ENCODE measurements at places on chromosomes 3 and 15.
A peak's percentile ranks its signal among the peaks of the same experiment; 100 is the strongest.

DNA sequence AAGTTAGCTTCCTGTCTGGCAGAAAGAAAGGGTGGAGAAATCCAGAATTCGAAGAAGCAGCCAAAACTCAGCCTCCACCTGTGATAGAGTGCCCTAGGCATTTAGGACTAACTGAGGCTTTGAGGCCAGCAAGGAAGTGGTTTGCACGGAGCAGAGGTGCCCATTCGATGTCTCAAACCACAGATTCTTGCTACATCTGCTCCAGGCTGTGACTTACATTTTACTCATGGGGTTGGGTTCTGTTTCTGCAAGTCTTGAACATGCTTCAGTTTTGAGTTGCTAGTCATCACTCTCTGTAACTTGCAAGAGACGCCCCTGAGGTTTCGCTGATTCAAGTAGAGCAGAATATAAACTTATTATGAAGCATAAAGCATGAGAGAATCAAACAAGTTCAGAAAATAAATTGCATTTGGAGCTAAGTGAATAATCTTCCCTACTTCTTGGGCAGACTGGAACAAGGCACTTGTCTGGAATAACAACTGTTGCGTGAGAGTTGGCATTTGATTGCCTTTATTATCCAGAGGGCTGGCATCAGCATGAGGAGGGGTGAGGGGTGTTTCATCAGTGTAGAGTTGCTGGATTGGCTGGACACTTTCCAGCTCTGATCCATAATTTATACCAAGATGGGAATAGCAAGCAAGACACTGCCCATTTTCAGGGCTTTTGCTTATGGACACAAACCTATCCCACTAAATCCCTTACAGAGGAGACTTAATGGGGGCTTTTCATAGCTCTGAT, 256.5 kb downstream of the AGBL1 start:
- DNase-seq = no peak

DNA sequence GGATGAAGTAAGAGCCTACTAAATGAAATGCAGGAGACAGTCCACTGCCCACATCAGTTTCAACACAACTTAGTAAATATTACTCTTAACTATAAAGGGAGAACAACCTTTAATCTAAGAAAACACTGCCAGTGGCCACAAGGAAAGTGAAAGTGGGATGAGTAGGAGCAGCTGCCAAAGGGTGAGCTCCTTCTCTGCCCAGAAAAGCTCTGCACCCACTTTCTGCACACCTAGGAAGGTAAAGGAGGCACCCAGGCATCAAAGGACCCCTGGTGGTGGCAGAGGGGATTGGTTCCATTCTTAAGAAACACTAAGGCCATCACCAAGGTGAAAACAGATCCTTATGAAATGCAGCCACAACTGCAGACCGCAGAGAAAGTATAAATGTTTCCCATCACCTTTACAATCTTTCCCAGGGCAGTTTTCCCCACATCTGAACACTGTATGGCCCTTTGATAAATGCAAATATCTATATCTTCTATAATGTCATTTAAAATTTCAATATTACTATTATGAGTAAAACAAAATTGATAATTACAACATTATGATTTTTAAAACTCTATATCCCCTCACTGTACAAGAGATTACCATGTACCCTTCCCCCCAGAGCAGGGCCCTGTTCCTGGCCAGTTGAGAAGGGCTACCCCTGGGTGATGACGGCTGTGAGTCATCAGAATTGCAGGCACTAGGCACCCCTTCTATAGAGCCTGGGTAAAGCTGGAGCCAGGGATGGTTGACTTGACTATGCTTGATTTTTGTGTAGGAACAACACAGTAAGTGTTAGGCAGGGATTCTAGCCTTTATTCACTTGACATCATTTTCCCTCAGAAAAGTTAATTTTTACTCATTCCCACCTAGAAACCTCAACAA, 92.0 kb downstream of the SNRK start:
- DNase-seq = peak; percentile 55

GRCh38 chr3:161863775-161864174, 367.2 kb downstream of the OTOL1 start:
- no peak for DNase-seq

GRCh38 chr3:148873270-148873927, 8.3 kb downstream of the CPA3 start:
- no peak for DNase-seq

- peak; percentile 88 for DNase-seq
These were observed at the start of gene TRAIP for GRCh38 chr3:49856181-49857005. Gene TRAIP (minus strand): TSS chr3:49856564. CDS start chr3:49856453, 111 bp downstream.

DNA sequence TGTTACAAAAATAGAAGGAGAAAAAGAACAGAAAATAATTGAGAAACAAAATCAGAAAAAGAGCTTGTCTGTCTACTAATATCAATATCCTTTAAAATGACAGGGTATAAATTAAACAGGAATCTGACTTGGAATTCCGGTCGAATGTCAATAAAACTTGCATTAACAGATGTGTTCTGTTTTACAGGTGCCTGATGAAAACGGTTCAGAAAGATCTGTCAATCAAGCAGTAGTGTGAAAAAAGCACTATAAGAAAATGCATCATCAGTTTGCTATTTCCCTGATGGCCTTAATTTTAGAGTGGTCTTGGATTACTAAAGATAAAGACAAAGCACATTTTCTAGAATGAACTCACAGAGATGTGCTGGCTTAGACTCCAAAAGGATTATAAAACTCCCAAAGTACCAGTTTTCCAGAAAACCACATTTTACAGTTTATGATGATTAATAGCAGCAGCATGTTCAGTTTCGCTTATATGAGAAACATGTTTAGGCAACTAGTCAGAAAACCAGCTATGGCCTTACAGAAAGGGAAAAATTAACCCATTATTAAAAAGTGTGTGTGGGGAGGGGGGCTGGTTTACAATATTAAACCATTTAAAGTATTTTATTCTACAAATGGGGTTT, 8.2 kb upstream of the C3orf38 start:
- DNase-seq = no peak

GRCh38 chr3:64341296-64341695, 116.0 kb upstream of the PRICKLE2 start:
- no peak for DNase-seq

Data from stimulated activated CD8-positive, alpha-beta memory T cell treated with anti-CD3 and anti-CD28 coated beads, Interleukin-2, amount 100 ng/mL, for 1 hour (primary cell).